ENCODE measurements at places on chromosomes 5 and 9.

- no peak for DNase-seq
Observed at GRCh38 chr9:122197426-122197825, 31.3 kb downstream of the LHX6 start.

DNA sequence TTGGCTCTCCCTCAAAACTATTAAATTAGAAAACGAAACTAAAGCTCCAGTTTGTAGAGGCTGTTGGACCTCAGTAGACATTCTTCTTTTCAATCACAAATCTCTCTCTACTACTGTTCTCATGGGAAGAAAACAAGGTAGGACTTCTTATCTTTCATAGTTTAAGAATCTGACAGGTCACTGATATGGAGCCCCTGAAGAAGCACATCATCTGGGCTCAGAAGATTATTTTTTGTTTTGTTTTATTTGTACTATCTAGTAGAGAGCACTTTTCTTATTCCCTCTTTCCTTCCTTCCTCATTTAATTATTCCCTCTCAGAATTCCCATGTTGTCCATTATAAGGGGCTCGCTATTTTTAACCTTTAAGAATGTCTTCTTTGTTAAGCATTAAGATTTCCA is 26.3 kb downstream of the STARD4 start:
- DNase-seq = no peak

DNA sequence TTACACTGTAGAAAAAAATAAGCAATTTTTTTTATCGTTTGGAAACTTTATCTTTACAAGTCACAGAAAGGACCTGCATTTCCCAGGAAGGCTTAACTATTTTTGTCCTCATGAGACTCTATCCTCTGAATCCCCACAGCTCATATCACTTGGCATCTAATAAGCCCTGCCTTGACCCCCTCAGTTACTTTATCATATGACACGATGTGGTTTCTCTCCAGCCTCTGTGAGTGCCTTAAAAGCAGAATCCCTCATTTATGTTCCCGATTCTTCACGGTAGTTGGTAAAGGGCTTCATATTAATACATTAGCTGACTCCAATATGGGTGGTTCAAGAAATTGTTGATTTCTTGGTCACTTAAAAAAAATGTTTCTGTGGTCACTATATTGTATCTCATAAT is 296.6 kb upstream of the GRAMD2B start:
- DNase-seq = no peak

GRCh38 chr5:54988817-54989216 is 3.4 kb upstream of the ESM1 start:
- no peak for DNase-seq

GRCh38 chr5:63351164-63351563 is 611.1 kb downstream of the HTR1A start:
- no peak for DNase-seq

GRCh38 chr5:128905568-128906110 is 59.6 kb upstream of the SLC27A6 start:
- peak; percentile 24 for DNase-seq

DNA sequence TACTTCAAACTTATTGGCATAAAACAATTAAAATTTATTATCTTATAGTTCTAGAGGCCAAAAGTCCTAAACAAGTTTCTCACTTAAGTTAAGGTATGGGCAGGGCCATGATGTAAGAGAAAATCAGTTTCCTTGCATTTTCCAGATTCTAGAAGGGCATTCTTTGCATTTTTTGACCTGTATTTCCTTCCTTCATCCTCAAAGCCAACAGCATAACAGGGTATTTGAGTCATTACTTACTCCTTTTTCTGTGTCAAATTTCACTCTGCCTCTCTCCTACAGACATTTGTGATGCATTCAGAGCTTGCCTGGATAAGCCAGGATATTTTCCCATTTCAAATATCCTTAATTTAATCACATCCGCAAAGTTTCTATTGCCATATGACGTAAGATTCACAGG is 1499.0 kb downstream of the EFNA5 start:
- DNase-seq = no peak

- no peak for DNase-seq
Observed at GRCh38 chr5:57577432-57578175, 95.0 kb upstream of the ACTBL2 start.

DNA sequence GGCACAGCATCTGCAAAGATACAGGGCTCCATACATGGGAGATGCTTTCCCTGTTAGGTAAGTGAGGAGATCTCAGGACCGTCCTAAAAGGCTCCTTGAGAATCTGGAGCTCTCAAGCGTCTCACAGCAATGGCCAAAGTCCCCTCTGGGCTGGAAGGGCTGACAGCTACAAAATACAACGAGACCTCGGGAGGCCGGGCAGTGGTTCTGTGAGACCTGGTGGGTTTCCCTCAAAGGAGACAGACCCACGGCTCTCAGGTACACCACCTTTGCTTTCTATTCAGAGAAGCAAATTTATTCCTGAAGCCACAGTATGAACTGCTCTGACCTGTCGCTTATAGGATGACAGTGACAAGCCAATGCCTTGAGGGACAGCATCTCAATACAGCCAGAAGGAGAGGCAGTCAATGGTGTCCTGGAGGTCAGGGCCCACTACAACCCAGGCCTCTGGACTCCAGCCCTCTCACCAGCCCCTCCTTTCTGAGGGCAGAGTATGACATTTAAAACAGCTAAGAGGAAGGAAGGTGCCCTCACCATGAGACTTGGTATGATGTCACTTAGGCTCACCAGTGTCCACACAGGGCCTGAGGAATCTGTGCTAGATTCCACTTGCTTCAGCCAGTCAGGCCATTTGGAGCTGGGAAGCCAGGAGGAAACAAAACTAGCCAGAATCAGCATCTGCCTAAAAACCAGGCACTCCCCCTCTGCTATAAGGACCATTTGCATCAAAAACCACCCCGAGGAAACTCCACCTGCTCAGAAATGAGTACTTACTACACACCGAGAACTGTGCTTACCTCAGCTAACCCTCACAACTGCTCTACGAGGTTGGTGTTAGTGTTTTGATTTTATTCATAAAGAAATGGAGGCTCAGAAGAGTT is 86.5 kb upstream of the FSTL4 start:
- no peak for DNase-seq

DNA sequence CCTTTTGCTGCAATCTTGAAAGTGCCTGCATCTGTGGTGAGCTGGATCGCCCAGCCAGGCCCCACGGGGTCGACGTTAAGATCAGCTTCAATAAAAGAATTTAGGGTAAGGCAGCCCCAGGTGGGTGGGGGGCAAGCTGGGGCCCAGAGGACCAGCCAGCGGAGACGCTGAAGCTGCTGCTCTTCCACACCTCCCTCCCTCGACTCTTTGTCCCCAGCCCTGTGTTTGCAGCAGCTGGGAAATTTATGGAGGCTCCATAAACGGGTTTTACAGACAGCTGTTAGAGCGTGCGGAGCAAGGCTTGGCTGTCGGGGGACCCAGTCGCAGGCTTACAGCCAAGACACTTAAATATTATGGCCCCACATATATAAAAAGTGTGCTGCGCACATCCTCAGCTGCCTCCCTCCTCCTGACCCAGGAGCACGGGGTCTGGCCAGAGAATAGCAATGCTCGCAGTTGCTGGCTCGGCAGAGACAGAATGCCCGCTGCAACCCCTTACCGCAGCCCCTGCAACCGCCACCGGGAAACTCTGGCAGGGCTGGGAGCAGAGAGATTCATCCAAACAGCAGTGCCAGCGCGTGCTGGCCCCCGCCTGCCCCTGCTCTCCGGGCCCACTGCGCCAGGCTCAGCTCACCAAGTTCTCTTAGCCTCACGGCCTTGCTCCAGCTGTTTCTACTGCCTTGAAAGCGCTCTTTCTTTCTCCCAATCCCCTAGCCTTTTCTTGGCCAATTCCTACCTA is 28.4 kb upstream of the MVB12B start:
- DNase-seq = no peak

GRCh38 chr5:120314191-120314590 is 149.9 kb upstream of the PRR16 start:
- no peak for DNase-seq

GRCh38 chr5:32711362-32711680 is 200 bp downstream of the NPR3 start:
- no peak for DNase-seq

GRCh38 chr9:4923580-4924544 is 61.2 kb upstream of the JAK2 start:
- no peak for DNase-seq

DNA sequence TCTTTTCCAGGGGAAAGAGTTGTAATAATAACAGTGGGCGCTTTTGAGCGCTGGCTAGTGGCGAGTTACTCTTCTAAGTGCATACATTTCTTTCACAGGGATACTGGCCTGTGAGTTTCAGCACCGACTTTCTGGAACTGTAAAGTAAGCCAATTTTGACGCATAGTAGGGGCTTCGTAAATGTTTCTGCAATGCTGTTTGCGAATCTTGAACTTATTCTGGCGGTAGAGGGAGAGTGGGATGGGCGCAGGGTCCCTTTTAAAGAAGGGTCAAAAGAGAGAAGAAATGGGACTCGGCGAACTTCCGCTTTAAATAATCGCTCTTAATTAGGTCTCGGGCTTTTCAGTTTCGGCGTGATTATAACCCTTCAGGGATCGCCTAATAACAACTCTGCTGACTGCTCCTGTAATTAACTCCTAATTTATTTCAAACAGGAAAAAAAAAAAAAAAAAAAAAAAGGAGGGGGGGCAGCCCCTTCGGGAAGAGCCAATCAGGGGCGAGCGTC is 351 bp upstream of the MSX2 start:
- DNase-seq = no peak

DNA sequence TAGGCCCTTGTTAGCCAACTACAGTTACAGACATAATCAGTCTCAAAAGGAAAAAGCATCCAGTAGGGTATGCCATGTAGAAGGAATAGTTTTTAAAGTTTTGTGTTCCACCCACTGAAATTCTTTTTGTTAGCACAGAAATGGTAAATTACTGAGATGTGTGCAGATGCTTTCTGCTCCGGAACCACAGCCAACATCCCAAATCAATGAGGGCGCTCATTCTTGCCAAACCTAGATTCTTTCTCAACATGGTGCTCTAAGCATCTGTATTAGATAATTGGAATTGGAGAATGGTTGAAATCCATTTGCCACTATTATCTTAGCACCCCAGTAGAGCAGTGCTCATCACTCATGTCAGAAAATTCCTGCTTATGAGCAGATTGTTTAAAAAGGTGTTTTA is 127.8 kb downstream of the SEC61B start:
- no peak for DNase-seq

DNA sequence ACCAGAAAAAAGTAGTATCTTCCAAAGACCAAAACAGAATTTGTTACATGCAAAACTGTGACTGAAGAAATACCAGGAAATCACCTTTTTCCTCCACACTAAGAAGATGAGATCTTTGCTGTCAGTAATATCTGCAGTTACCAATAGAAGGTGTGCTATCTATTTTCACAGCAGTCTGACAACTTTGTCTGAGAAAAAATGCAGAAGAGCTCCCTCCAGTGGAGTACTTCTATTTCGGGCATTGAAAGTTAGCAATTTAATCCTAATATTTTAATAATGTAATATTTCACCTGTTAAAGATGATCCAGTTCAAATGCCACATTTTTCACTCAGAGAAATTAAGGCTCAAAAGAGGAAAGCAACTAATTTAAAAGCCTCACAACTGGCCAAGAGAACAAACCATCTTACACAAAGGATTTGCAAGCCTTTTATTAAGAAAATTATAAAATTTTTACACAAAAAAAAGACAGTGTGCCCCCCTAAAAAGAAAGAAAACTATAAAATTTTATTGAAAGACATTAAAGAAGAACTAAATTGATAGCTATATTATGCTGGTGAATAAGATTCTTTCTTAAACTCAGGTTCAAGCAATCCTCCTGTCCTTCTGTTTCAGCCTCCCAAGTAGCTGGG is 50.6 kb downstream of the DEPDC1B start:
- DNase-seq = no peak

DNA sequence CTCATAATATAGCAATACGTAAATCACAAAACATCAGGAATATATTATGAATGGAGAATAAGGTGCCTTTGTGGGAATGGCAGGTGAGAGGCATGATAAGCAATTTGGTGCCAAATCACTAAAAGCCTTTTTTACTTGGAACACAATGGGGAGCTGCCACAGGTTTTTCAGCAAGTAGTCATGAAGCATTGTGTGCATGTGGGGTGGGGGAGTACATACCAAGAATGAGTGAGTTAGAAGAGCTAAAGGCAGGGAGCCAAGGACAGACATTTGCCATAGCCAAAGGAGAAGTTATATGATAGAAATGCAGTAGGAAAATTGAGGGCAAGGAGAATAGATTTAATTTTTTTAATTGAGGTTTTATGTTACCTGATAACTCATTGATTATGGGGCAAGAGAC is 445.0 kb upstream of the SMC2 start:
- DNase-seq = no peak

DNA sequence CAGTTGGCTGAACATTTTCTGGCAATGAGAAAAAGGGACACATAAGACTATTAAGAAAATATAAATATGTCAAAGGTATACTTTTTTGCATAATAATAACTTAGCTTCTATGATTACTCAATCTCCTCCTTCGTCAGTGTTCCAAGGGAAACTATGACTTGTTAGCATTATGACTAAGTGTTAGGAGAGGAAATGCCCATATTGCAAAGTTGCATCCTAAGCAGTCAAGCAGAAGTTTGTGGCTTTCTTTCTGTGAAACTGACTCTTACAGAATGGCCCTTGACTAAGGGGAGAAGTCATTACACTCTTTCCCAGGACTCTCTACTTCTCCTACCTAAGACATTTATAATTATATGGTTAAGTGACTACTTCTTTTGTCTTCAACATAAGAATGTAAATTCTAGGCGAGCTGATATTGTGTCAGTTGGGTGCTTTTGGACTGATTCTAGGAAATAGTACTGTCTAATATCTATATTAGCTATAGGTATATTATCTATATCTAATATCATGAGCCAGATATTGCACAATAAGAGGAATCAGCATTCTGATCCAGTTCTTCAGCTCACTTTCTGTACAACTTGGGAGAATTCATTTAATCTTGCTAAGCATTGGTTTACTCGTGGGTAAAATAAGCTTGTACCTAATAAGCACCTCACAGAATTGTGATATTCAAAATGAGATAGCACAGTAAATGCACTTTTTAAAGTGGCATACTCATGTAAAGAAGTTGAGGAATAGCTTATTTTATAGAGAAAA is 16.4 kb upstream of the SPINK6 start:
- DNase-seq = no peak

- no peak for DNase-seq
Observed at GRCh38 chr9:137012694-137013570, 15.1 kb downstream of the ABCA2 start.

GRCh38 chr9:91379426-91379825 is 17.7 kb upstream of the AUH start:
- no peak for DNase-seq

- DNase-seq = no peak
Observed at GRCh38 chr5:140222416-140222815, 47.4 kb downstream of the CYSTM1 start.

GRCh38 chr5:124740991-124741583 is 5.4 kb downstream of the ZNF608 start:
- no peak for DNase-seq

DNA sequence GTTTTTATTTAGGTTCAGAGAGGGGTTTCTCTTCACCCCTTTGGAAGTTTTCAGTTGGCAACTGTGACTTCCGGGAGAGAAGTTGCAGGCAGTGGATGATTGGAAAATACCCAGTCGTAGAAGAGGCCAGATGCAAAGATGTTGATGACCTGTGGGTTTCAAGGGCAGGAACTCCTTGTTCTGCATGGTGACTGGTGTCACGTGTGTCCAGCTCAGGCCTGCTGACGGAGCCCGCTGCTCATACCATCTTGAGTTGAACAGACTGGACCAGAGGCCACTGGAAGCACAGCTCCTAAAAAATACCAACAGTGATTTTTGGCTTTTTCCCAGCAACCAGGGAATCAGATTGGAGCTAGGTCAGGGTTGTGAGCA is 243.9 kb upstream of the KLF4 start:
- no peak for DNase-seq

Measured in stimulated activated CD4-positive, alpha-beta T cell treated with anti-CD3 and anti-CD28 coated beads, Interleukin-2, amount 100 ng/mL, for 48 hours (primary cell).